ENCODE measurements at places on chromosomes 7 and 10.
A peak's percentile ranks its signal among the peaks of the same experiment; 100 is the strongest.

DNA sequence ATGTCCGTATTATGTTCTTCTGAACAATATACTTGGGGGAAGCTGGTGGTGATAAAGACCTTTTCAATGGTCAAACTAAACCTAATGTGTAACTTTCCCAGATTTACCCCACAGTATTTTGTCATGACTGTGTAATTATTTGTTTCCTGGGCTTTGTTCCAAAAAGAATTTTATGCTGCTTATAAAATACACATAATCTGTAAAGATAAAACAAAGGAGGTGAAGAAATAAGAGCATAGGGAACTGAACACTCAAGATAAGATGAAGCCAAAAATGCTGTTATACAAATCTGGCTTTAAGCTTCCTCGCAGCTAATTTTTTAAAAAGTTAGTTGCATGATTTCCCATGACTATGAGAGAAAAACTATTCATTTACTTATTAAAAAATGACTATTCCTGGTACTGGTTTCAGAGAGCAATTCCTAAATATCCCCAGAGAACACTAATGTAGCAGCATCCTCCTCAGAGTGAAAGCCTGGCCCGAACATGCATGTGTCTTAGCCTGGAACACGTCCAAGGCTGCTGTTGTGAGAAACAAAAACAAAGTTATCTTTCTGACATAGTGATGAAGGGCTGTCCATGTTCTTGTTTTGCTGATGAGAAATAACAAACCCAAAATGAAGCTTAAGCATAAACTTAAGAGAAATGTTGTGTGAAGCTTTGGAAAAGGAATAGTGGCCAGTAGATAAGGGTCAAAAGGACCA lies 33.9 kb downstream of the MALSU1 start:
- DNase-seq, result no peak

- DNase-seq, result no peak
Measured at GRCh38 chr10:113572520-113573290, 19.9 kb downstream of the HABP2 start.

DNA sequence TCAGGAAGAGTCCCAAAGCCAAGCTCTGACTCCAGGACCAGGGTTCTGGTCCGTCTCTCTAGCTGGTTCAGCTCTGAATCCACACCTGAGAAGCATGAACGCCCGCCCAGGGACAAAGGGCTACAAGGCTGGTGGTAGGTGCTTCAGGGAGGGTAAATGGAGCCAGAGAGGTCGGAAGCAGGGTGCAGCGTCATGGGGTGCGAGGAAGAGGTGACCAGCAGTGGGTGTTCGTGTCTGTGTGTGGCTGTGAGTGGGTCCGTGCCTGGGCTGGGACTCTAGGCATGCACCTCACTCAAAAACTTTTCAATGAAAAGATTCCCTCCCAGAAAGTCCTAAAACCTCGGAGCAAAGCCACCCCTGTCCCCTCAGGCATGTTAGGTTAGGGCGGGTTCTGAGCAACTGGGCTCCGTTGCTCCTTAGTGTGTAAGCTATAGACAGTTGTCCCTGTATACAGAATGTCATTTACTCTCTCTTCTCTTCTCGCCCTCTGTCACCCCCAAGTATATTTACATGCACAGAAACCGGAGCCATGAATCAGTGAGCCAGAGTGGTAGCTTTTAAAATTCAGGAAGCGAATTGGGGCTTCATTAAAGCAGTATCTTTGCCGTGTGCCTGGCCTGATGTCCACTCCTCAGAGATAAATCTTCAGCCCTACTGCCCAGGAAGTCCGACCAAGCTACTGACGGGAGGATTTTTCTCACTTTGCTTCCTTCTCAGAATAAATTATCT lies 12.3 kb upstream of the GATA3 start:
- DNase-seq, result no peak

DNA sequence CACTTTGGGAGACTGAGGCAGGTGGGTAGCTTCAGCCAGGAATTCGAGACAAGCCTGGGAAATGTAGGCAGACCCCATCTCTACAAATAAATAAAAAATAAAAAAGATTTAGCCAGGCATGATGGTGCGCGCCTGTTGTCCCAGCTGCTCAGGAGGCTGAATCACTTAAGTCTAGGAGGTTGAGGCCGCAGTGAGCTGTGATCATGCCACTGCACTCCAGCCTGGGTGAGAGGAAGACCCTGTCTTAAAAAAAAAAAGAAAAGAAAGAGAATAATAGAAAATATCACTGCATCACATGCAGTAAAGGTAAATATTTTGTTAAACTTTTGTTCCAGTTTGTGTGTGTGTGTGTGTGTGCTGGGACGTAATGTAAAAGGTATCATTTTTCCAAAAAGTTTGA lies 3.0 kb downstream of the STRIP2 start:
- no peak for DNase-seq

- no peak for DNase-seq
Measured at GRCh38 chr10:10528563-10528910, 489.1 kb upstream of the CELF2 start.

GRCh38 chr10:7121154-7121797 lies 289.6 kb downstream of the SFMBT2 start:
- peak; percentile 49 for DNase-seq

DNA sequence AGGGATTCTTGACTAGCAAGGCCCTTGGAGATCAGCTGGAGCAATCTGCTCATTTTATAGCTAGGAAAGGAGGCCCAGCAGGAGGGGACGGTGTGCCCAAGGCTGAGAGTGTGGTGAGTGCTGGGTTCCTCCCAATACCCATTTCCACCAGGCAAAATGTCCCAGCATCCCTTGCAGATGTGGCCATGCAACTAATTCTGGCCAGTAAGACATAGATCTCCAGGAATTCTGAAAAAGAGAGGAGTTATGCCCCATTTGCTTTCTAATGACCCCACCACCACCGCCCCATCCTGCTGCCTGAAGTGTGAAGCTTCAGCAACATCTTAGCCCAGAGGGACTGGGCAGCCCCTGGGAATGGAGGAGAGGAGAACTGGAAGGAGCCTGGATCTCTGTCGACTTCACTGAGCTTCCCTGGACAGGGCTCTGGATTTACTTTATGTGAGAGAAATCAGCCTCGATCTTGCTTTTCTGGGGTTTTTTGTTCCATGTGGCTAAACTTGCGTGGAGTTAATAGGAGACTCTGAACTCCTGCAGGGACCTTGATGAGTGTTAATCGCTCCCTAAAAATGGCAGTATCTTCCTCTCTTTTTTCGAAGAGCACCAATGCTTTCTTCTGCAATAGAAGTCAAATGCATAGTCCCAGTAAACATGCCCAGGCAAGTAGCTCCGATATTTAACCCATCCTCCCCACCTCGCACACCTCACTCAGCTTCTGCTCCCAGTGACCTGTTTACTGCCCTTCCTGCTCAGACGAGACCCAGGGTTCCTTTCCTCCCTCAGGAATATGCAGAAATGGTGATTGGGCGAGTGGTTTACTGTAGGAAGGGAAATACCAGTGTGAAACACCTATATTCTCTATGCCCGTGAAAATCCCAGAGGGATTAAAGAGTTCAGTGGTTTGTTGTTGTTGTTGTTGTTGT lies 127.5 kb upstream of the GPR26 start:
- DNase-seq, result no peak

DNA sequence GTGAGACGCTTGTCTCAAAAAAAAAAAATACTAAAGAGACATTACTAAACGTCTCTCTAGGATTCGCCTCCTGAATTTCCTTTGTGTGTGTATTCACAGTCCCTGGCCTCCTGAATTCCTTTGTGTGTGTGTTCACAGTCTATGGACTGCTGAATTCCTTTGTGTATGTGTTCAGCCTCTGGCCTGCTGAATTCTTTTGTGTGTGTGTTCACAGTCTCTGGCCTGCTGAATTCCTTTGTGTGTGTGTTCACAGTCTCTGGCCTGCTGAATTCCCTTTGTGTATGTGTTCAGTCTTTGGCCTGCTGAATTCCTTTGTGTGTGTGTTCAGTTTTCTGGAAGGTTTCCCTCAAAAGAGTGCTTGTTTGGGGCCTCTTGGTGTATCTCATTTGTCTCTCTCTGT lies 8.2 kb downstream of the BMS1 start:
- DNase-seq, result no peak

- peak; percentile 58 for DNase-seq
Measured at GRCh38 chr10:29998142-29998808, 61.1 kb downstream of the JCAD start.

GRCh38 chr10:34295142-34295548 lies 520.0 kb downstream of the PARD3 start:
- DNase-seq, result no peak

DNA sequence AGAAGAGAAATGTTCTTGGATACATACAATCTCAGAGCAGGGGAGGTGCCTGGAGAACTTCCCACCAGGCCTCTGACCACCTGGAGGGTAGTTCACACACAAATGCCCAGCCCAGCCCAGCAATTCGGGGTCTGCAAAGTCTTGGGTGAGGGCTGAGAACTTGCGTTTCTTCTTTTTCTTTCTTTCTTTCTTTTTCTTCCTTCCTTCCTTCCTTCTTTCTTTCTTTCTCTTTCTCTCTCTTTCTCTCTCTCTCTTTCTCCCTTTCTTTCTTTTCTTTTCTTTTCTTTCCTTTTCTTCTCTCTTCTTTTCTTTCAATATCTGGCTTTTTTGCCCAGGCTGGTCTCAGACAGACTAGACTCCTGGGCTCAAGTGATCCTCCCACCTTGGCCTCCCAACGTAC lies 22.4 kb downstream of the NPC1L1 start:
- DNase-seq, result no peak

- no peak for DNase-seq
Measured at GRCh38 chr10:62250594-62251198, 17.9 kb downstream of the RTKN2 start.

DNA sequence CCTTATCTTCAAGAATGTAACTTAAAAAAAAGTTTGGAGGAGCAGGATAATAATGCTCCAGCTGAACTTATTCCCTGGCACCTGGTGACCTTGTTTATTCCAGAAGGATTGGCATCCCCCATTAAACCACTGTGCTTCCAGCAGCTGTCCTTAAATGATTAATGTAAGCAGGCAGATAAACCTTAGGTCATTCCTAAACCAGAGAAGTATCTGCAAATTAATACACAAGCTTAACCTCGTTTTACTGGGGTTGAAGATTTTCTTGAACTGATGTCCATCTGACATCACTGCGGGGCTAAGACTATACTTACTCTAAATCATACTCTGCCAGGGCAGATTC lies 116.1 kb upstream of the PALS2 start:
- DNase-seq, result no peak

DNA sequence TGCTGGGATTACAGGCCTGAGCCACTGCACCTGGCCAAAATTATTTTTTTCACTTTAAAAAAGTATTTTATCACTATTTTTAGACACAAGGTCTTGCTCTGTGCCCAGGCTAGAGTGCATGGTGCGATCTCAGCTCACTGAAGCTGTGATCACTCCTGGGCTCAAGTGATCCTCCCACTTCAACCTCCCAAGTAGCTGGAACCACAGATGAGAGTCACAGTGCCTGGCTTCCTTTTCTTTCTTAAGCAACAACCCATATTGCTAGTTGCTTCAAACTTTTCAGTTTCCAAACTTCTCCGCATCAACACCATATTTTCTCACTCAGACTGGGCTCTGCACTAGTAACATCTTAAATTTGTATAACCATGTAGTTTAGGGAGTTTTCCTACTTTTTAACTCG lies 9.5 kb upstream of the SMC3 start:
- no peak for DNase-seq

DNA sequence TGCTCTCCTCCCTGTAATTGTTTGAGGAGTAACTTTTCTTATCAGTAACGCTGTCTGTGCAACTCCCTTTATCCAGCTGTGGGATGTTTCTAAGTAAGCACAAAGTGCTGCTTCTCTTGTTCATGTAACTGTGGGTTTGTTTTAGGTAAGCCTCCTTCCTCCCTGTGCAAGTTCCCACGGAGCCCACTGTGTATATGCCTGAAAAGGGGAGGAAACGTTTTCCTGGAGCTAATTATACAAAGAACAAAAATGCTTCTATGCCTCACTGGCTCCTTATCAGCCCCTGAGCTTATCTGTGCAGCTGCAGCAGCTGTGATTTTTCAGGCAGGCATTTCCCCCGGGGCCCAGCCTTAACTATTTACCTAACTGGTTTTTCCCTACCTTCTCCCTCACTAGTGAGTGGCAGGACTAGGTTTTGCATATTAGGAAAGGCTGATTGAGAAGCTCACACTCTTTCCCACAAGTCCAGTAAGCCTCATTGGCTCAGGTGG lies 593.4 kb upstream of the GHITM start:
- DNase-seq, result peak; percentile 20

- no peak for DNase-seq
Measured at GRCh38 chr10:49162761-49163310, 25.4 kb downstream of the TMEM273 start.

GRCh38 chr7:3214090-3214413 lies 87.0 kb upstream of the SDK1 start:
- DNase-seq, result no peak

DNA sequence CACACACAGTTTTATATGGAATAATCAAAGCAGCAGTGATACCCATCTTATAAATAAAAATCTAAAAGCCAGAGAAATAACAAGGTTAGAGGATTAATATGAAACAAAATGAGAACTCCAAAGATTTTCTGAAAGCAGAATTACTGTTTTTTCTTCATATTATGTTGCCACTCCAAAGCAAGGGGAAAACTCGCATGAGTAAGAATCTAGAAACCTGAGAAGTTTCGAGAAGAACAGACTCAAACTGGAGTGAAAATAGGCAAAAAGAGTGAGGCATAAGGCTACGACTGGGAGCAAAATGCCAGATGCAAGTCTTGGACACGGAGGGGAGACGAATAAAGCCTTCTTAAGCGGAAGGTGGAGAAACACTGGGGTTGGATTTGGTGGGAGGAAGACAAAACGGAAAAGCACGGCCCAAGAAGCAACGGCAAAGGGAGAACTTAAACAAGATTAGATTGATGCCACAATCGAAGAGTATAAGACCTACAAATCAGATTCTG lies 923 bp downstream of the TNPO3 start:
- DNase-seq, result no peak

- no peak for DNase-seq
Measured at GRCh38 chr7:80781561-80781979, 137.3 kb downstream of the SEMA3C start.

DNA sequence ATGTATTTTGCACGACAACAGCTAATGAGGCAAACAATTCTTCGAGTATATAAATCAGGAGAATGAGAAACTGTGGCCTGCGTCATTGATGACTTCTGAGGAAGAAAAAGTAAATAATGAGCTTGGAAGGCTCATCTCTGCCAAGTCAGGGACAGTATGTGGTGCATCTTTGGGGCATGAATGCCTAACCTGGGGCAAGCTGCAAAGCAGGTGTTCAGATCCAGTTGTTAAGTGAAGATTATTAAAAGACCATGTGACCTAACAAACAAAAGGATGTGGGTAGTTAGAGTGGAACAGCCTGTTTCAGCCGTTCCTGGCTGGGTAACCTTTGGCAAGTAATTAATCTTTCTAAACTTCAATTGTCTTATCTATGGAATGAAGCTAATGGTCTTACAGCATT lies 93.0 kb downstream of the LYZL2 start:
- DNase-seq, result no peak

GRCh38 chr7:99898836-99899235 lies 20.5 kb downstream of the TRIM4 start:
- no peak for DNase-seq

DNA sequence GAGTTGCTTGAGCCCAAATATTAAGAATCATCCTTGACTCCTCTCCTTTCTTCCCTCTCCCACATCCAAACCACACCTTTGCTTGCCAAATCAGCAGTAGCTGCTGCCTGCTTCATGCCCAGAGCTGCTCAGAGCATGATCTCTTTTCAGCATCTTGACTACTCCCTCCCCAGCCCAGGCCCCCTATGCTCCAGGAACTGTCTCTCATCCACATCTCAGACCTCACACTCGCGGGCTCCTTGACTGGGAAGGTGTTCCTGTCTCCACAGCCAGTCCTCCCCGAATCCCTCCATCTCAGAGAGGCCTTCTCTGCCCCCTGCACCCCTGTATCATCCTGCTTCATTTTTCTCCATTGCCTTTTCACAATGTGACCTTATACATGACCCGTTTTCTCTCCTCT lies 157.0 kb downstream of the DNAJB6 start:
- no peak for DNase-seq

GRCh38 chr10:67976292-67977245 lies 92.1 kb downstream of the SIRT1 start:
- no peak for DNase-seq
